ENCODE measurements at places on chromosomes 6 and 20.
A peak's percentile ranks its signal among the peaks of the same experiment; 100 is the strongest.

- no peak for DNase-seq
Observed at GRCh38 chr20:41889126-41889843, 271.1 kb upstream of the CHD6 start.

- no peak for DNase-seq
Observed at GRCh38 chr6:145241039-145241438, 494.3 kb downstream of the EPM2A start.

GRCh38 chr20:17530716-17531664, at the start of gene BFSP1:
BFSP1 (minus strand) TSS chr20:17531379; CDS start chr20:17531329, 50 bp downstream.
- DNase-seq, result peak; percentile 25

DNA sequence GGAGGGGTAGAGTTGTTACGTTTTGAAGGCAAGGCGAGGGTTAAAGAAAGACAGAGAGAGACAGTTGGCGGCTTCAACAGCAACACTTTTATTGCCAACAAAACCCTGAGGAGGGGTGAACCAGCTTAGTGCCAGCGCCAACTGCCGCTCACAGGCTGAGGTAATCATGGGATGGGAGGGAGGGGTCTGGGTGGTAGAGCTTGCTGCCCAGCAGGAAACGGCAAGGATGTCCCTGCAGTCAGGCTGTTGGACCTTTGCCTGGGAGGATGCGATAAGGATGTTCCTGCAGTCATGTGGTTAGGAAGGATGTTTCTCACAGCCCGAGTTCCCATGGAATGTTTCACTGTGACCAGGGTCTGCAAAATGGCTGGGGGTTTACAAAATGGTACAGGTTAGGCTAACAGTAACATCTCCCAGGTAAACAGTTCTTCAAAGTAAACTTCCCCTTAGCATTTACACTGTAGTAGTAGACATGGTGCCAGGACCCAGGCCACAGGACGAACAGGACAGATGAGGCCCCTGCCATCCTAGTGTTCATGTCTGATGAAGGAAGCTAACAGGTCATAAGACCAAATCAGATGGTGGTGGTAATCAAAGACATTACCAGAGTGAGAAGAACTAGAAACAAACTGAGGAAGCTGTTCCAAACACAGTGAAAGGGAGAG, 647.3 kb upstream of the DEFB115 start:
- no peak for DNase-seq

GRCh38 chr6:111899531-111899930, 26.3 kb upstream of the FYN start:
- no peak for DNase-seq

DNA sequence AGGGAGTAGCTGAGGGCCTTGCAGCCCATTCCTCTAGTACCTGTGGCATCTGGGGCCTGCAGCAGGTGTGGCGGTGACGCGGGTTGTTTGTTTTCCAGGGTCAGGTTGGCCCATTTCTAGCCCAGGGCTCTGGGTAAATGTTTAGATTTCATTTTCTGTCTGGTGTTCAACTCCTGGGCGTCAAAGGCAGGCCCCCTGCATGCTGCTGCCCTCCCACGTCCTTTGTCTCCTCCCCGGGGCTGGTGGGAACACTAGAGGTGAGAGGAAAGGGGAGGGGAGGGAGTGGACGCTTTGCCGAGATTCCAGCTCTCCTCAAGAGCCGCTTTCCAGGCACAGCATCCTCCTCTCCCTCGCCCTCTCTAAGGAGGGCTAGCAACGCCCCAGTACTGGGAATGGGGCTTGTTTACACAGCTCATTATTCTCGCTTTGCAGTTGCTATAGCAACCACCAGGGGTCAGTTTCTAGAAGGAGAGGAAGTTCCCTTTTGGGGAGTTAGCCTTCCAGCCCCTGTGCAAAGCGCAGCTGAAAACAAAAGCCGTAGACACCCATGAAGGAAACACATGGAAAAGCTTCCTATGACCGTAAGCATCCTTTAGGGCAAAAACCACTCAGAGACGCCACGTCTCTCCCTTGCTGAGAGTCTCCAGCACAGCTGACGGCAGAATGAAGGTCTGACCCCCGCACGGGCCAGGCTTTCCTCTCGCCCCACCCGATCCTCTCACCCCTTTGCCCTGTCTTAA, 170.6 kb downstream of the LY86 start:
- peak; percentile 68 for DNase-seq

DNA sequence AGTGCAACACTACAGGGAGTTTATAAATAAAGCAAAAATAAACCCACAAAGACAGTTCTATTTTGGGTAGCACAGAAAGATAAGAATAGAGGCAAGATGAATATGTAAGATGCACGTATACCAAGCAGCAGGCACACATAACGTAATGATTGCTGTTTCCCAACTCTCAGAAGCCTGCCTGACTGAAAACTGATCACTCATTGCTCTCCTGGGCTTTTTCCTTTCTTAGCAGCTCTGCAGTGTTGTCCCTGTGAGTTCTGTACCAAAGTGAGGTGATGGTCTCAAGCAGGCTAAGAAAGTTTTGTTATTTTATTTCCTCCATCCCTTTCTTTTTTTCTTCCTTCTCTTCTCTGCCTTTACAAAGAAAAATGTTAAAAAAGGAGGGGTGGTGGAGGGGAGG, 522.0 kb upstream of the MAN1A1 start:
- DNase-seq, result no peak

DNA sequence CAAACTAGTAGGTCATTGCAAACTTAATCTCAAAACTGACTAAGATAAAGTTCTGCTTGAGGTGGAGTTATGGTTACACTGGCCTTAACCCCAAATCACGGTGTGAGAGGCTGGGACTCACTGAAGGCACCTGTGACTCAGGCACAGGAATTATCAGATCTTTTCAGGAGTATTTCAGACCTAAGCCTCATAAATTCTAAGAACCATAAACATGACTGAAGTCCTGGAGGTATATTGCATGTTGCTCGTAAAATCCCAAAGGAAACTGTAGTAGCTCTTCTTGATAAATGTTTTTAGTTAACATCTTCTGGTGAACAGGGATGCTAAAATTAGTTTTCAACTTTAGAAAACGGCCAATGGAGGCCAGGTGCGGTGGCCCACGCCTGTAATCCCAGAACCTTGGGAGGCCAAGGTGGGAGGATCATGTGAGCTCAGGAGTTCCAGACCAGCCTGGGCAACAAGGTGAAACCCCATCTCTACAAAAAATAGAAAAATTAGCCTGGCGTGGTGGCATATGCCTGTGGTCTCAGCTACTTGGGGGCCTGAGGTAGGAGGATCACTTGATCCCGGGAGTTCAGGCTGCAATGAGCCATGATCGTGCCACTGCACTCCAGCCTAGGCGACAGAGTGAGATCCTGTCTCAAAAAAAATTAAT, 36.5 kb downstream of the DZANK1 start:
- no peak for DNase-seq

GRCh38 chr6:108667993-108668392, 107.3 kb downstream of the FOXO3 start:
- no peak for DNase-seq

DNA sequence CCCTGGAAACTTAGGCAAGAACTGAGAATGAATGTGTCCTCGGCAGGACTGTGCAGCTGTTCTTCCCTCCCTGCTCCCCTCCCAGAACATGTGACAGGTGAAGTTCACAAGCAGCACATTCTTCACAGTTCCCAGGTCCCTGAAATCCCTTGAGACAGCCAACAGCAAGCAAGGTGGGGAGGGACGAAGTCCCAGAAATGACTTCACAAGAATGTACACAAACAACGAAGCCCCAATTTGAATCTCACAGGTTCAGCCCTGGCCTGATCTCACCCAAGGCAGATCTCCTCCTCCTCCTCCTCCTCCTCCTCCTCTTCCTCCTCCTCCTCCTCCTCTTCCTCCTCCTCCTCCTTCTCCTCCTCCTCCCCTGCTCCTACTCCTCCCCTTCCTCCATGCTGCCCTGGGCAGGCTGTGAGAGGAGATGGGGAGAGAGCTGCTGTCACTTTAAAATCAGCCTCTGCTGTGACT, 32.4 kb downstream of the WRNIP1 start:
- no peak for DNase-seq

DNA sequence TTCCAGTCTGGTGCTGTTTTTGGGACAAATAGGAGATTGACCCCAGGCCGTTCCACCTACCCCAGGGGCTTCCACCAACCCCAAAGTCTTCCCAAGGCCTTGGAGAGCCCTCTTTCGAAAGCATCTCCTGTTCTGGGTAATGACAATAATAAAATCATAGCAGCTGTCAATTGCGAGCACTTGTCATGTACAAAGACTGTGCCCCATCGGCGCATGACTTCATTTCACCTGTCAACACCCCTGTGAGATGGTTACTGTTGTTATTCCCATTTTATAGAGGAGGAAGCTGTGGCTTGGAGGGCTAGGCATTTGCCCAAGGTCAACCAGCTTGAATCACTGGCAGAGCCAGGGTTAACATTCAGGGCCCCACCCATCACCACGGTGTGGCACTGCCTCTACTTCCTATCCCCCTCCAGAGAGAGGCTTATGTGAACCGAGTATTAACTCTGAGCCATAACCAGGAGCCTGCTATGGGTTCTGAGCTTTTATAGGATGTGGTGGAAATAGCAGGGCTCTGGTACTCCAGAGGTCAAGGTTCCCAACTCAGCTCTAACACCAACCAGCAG, 51.2 kb downstream of the HNF4A start:
- no peak for DNase-seq

DNA sequence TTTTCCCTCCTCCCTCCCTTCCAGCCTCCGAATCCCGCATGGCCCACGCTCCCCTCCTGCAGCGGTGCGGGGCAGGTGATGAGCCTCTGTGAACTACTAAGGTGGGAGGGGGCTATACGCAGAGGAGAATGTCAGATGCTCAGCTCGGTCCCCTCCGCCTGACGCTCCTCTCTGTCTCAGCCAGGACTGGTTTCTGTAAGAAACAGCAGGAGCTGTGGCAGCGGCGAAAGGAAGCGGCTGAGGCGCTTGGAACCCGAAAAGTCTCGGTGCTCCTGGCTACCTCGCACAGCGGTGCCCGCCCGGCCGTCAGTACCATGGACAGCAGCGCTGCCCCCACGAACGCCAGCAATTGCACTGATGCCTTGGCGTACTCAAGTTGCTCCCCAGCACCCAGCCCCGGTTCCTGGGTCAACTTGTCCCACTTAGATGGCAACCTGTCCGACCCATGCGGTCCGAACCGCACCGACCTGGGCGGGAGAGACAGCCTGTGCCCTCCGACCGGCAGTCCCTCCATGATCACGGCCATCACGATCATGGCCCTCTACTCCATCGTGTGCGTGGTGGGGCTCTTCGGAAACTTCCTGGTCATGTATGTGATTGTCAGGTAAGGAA, at the start of gene OPRM1:
TSS of gene OPRM1 (plus strand) at position 10 of the 612 bp plus-strand sequence. CDS start at position 315, 305 bp downstream.
- no peak for DNase-seq

GRCh38 chr6:170212051-170212756, 78.7 kb downstream of the DLL1 start:
- no peak for DNase-seq

GRCh38 chr20:34876406-34877282, at the start of gene ACSS2:
ACSS2 (plus strand) TSS chr20:34876612; CDS start chr20:34876646, 34 bp downstream.
- DNase-seq, result no peak

DNA sequence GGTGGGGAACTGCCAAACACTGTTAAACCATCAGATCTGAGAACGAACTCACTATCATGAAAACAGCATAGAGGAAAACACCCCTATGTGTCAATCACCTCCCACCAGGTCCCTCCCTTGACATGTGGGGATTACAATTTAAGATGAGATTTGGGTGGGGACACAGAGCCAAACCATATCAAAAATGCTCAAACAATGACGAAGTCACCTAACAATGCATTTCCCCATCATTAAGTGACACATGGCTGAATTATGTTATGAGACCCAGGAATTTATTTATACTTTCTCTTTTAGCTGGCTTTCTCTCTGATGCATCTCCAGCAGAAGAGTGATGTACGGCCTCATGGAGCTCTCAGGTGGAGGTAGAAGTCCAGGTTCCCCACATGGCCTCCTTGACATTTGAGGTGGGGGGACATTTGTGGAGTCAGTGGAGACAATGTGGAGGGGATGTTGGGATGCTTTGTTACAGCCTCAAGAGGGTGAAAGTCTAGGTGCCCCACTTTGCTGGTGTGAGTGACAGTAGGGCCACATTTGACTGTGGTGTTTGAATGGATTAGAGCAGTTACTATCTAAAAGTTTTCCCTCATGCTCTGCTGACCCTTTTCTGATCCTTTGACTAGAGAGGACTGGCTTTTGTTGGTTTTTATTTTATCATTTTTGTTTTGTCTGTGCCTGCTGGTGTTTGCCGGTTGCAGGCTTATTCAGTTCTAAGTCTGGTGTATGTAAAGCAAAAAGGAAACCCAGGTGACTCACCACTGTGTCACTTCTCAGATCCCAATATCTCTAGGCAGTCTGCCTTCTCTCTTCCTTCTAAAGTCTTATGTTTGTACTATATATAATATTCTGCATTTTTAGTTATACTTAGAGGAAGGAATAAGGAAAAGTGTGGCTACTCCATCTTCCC, 18.5 kb upstream of the DCBLD1 start:
- no peak for DNase-seq

DNA sequence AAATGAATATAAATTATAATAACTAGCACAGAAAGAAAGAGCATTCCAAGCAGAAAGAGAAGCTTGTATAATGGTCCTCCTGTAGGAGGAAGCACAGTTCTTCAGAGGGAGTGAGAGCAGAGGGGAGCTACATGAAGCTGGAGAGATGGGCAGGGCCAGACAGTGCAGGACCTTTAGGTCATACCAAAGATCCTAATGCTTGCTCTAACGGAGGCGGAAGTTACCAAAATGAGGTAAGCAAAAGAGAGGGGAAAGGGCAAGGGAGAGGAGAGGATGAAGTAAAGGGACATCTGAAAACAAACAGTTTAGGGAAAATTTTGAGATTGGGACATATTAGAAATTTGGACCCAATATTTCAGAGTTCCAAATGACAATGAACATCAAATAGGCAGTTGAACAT, 50.2 kb downstream of the HBS1L start:
- no peak for DNase-seq

DNA sequence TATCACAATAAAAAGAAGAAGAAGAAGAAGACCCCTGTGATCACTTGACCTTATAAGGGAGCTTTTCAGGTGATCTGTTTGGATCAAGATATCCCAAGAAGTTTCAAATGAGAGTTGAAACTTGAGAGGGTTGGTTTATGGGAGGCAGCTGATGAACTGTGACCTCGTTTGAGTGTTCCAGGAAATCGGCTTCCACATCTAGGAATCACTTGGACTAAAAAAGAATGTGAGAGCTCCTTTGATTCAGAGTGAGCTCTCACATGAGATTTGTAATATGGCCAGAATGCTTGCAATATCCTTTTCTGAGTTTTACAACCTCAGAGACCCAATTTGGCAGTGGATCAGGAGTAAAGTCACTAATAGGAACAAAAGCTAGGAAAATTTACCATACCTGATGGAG, 228.1 kb downstream of the ATXN1 start:
- DNase-seq, result no peak

DNA sequence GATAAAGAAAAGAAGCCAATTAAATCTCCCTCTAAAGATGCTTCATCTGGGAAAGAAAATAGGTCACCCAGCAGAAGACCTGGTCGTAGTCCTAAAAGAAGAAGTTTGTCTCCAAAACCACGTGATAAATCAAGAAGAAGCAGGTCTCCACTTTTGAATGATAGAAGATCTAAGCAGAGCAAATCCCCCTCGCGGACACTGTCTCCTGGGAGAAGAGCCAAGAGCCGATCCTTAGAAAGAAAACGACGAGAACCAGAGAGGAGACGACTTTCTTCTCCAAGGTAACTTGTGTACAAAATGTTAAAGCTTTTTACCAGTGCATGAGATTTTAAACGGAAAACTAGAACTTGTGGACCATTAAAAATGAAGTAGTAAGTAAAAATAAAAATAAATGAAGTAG, 46.5 kb downstream of the FAM217A start:
- DNase-seq, result no peak

- no peak for DNase-seq
Observed at GRCh38 chr6:29995340-29995777, 53.0 kb downstream of the HLA-A start.

- no peak for DNase-seq
Observed at GRCh38 chr6:132344811-132345210, 56.5 kb downstream of the MOXD1 start.
